ENCODE measurements at places on chromosomes 6 and 20.

DNA sequence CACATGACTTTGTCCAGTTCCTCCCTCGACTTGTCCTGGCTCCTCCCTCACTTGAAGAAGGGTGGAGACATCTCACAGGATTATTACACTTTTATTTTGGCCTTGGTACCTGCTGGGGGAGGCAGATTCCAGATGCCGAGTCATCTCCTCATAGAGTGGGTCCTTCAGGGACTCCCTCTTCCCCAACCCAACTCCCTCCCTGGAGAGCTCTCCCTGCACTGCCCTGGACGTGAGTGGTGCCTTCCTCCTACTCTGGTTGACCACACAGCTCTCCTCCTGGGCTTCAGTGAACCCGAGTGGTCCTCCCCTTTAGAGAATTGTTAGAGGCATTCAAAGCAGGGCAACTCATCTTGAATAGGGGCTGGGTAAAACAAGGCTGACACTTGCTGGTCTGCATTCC is 40.9 kb upstream of the MC3R start:
- DNase-seq, result no peak

DNA sequence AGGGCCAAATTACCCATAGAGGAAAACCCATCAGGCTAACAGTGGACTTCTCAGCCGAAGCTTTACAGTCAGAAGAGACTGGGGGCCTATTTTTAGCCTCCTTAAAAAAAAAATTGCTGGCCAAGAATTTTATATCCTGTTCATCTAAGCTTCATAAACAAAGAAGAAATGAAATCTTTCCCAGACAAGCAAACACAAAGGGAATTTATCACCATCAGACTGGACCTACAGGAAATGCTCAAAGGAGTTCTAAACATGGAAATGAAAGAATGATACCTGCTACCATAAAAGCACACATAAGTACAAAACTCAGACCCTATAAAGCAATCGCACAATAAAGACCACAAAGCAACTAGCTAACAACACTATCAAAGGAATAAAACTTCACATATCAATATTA is 19.3 kb downstream of the DTNBP1 start:
- DNase-seq, result no peak

- DNase-seq, result no peak
Measured at GRCh38 chr20:45117581-45117980, 2.6 kb upstream of the WFDC5 start.

DNA sequence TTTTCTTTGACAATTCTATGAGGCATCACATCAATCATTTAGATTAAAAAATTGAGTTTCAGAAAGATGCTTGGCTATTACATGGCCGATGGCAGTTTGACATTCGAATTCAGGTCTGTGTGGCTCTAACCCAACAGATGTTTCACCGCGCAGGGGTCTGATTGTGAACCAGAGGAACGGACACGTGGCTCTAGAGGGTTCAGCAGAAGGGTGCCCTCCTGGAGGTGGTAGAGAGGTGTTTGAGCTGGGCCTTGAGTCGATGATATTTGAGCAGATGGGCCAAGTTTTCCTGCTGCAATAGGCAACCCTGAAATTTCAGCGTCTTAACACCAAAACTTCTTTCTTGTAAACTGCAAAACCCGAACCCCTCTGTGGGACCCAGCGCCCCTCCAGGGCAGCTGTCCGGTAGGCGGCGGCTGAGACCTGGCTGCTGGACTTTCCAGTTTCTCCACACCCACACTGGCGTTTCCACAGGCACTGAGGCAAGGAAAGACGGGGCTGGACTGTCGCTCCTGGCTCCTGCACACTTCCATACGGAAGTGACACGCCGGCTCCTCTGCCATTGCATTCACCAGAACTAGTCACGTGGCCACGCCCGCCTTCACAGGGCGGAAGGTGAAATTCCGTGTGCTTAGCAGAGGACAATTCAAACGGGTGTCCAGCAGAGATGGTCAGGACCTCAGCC is 11.3 kb upstream of the AFDN start:
- DNase-seq, result no peak

- no peak for DNase-seq
Measured at GRCh38 chr6:130742131-130742681, 85.0 kb upstream of the SMLR1 start.

- DNase-seq, result no peak
Measured at GRCh38 chr20:60313614-60314013, 355.4 kb downstream of the CDH26 start.

- DNase-seq, result no peak
Measured at GRCh38 chr20:4962241-4962855, 39.0 kb downstream of the SLC23A2 start.
